Stimulated activated CD4-positive, alpha-beta T cell treated with anti-CD3 and anti-CD28 coated beads, Interleukin-12 subunit alpha, Interleukin-12 subunit beta, amount 100 ng/mL, for 4 hours (primary cell): ENCODE measurements at places on chromosomes 7 and 10.

- DNase-seq = no peak
Measured at GRCh38 chr7:14937581-14937980, 35.0 kb upstream of the DGKB start.

DNA sequence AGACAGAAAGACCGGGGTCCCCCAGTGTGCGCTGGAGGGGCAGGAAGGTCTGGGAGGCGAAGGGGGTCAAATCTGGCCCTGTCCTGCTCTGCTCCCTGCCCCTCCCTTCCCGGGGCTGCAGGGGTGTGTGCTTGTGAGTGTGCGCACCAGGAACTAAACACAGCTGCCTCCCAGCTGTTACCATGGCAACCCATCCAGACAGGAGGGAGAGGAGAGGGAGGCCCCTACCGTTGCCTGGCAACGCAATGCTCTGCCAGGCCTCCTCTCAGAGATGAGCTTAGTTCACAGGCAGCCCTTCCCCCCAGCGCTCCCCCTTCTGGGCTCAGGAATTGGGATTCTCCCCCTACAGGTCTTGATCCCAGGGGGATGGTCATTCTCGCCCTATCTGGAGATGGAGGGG is 6.1 kb downstream of the NYAP1 start:
- no peak for DNase-seq

- DNase-seq = no peak
Measured at GRCh38 chr10:102880256-102880655, 11.0 kb downstream of the AS3MT start.

GRCh38 chr7:85474234-85474633 is 287.4 kb upstream of the SEMA3D start:
- DNase-seq = no peak

- no peak for DNase-seq
Measured at GRCh38 chr10:35349389-35349915, 13.1 kb downstream of the CCNY start.

DNA sequence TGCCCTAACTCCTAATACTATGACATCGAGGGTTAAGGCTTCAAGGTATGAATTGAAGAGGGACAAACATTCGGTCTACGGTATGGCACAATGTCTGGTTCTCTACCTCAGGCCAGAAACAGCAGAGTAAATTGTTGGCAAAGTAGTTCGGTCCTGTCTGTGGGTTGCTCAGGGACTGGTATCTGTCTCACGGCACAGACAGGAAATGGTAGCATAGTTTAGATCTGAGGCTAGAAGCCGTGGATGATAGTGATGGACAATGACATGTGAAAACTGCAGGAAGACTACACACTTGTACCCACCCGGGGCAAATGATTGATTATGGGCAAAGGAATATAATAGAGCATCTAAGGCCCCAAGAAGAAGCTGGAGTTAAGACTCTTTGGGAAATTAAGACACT is 106.2 kb downstream of the TWIST1 start:
- DNase-seq = no peak
